ENCODE measurements at places on chromosomes 13 and 19.

DNA sequence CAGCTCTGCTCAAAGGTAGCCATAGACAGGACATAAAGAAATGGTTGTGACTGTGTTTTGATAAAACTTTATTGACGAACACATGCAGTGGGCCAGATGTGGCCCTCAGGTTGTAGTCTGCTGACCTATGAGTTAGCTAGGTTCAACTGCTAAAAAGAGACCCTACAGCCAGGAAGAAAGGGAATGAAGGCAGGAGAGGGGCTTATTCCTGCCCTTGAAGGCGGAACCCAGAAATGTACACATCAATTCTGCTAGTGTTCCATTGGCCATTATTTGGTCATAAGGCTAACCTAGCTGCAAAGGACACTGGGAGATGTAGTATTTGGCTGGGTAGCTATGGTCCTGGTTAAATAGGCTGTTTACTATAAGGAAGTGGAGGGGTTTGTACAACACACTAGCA is 18.0 kb downstream of the APBA3 start:
- no peak for DNase-seq

- no peak for DNase-seq
Observed at GRCh38 chr13:30299786-30300185, 7.6 kb downstream of the KATNAL1 start.

DNA sequence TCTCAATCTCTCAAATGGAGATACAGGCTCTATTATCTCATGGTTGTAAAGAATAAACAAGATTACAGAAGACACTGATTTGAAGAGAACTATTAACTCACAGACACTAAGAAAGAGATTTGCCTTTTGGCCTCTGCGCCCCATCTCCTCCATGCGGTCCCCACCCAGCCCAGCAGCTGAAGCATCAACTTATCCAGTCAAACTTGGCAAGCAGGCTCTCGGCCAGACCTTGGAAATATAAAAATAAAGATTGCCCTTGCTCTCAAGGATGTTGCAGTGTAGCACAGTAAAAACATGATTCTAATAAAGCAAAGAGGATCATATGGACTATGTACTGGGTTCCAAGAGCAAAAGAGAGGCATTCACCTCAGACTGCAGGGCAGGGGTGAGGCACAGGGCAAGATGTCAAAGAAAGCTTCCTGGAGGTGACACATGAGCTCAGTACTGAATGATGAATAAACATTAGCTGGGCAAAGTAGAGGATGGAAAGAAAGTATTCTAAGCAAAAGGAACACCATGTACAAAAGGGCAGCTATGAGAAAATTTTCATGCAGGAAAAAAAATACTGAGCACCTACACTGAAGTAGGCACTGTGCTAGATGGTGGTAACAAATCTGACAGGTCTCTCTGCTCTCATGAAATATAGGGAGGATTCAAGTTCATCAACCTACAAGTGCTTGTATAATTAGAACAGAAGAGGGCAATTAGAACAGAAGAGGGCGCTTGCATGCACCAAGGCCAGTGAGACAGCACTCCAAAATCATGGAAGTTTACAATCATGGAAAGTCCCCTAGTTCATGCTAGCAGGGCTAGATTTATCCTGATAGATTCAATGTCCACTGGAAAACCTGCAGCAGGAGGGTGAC is 85.0 kb downstream of the SACS start:
- no peak for DNase-seq

DNA sequence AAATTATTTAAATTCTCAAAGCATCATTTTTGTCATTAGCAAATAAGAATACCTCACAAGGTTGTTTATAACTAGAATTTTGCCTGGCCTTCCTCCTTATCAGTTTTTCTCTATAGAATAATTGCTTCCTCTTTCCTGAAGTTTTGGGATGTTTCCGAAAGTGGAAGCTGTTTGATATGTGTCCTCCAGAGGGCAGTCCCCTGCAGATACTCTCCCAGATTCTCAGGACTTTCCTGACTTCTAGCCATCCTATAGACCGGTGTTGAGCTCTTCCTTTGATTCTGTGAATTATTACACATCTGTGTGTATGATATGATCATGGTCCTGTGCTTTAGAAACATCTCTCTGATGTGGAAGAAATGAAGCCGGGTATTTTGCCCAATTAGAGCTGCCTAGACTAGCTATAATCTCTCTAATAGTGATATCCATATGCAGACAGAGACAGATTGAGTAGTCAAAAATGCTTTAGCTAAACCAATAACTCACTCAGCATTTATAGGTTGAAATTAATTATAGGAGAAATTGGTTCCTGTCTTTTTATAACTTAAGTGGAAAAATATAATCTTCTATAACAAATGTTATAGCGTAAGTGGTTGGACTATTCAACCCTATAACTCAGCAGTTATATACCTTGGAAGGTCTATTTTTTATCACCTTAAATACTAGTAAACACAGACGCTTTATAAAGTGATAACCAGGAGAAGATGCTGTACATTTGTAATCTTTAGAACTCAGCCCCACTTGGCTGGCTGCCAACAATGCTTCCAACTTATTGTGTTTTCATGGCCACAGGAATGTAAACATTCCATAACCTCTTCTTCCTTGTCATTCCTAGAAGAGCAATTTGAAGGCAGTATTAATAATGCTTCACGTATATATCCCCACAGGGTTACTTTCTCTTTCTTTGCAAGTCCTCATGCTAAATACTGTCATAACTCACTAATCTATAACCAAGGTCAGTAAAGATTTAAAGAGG is 201.0 kb upstream of the RXFP2 start:
- DNase-seq = no peak

GRCh38 chr19:20660473-20661140 is 764 bp downstream of the ZNF626 start:
- DNase-seq = no peak

DNA sequence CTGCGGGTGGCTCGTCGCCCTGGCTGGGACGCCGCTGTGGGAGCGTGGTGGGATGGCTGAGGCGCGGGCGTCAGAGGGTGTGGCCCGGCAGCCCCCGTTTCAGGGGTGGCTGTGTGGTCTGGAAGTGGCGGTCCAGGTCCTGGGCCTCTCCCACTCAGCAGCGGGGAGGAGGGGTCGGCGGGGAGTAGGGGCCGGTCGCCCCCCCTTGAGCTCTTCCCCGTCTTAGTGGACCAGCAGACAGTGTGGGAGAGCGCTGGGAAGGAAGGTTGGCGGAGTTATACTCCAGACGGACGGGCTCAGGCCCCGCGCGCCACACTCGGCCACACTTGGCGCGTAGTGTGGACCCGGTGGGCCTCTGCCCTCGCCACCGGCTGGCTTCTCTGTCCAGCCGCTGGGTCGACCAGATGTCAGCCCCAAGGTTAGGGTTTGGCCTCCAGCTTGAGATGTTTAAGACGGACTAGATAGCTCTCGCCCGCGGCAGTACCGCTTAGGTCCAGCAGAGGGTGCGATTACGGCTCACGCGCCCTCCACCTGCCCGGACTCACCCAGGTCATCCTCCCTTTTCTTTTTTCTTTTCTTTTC is 21.7 kb upstream of the ZNF429 start:
- DNase-seq = peak; percentile 71

- no peak for DNase-seq
Observed at GRCh38 chr19:35059006-35059798, 17.7 kb downstream of the HPN start.

- no peak for DNase-seq
Observed at GRCh38 chr13:38636761-38637160, 50.1 kb upstream of the FREM2 start.

DNA sequence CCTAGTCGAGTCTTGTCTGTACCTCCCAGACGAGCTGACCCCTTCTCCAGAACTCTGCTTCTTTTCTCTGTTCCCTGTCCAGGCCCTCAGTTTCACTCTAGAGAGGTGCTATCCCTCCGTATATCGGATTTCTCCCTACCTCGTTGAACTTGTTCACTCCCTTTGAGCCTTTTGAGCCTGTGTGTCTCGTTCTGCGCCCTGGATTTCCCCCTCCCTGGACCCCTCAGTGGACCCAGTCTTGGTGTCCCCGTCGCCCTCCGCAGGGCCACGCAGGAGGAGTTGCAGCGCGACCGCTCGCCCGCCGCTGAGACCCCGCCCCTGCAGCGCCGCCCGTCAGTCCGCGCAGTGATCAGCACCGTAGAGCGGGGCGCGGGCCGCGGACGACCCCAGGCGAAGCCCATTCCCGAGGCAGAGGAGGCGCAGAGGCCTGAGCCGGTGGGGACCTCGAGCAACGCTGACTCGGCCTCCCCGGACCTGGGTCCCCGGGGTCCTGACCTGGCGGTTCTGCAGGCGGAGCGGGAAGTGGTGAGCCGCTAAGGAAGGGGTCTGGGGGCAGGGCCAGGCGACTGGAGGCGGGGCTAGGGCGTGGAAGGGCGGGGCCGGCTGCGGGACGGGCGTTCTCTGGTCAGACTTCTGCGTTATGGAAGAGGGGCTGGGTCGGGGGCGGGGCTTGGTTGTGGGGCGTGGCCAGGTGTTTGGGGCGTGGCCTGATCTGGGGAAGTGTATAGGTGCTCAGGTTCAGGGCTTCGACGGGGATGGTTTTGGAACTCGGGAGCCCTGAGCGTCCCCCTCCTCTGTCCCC is 5.5 kb downstream of the EPS8L1 start:
- DNase-seq = peak; percentile 83

DNA sequence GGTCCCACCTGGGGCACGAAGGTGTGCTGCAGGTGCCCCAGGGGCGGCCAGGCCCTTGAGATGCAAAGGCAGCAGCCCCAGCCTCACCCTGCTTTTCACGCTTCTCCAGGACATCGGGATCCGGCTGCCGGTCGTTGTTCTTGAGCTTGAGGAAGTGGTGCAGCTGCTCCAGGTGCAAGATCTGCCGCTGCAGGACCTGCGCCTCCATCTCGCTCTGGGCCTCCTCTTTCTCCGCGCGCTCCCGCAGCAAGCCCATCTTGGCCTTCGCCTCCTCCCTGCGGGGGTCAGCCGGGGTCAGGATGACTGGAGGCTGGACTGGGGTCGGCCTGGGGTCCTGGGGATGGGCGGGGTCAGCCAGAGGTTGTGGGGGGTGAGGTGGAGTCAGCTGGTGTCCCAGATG is 21.5 kb upstream of the EMP3 start:
- DNase-seq = no peak

Measured in stimulated activated CD4-positive, alpha-beta T cell treated with anti-CD3 and anti-CD28 coated beads, Interleukin-12 subunit alpha, Interleukin-12 subunit beta, amount 100 ng/mL, for 4 hours (primary cell).